ENCODE measurements at places on chromosomes 11 and 22.

GRCh38 chr11:107844041-107844440 lies 14.5 kb downstream of the SLC35F2 start:
- no peak for DNase-seq

GRCh38 chr11:118845369-118845768 lies 38.3 kb upstream of the CXCR5 start:
- no peak for DNase-seq

- no peak for DNase-seq
Measured at GRCh38 chr22:27311698-27312550, 489.6 kb downstream of the MN1 start.

- DNase-seq = no peak
Measured at GRCh38 chr11:60748225-60748624, 8.4 kb upstream of the MS4A15 start.
